ENCODE measurements at places on chromosomes 13 and 19.

GRCh38 chr19:408441-408901 lies 476 bp downstream of the C2CD4C start:
- DNase-seq: no peak

- DNase-seq: no peak
Observed at GRCh38 chr13:109205315-109205714, 575.9 kb downstream of the MYO16 start.

GRCh38 chr13:38042771-38043170 lies 173.2 kb upstream of the TRPC4 start:
- DNase-seq: no peak

GRCh38 chr19:19997656-19998268 lies 41.5 kb downstream of the ZNF682 start:
- DNase-seq: no peak

GRCh38 chr13:35923347-35923746 lies 207.8 kb downstream of the DCLK1 start:
- DNase-seq: no peak

- no peak for DNase-seq
Observed at GRCh38 chr19:19613506-19613905, 5.0 kb downstream of the PBX4 start.

DNA sequence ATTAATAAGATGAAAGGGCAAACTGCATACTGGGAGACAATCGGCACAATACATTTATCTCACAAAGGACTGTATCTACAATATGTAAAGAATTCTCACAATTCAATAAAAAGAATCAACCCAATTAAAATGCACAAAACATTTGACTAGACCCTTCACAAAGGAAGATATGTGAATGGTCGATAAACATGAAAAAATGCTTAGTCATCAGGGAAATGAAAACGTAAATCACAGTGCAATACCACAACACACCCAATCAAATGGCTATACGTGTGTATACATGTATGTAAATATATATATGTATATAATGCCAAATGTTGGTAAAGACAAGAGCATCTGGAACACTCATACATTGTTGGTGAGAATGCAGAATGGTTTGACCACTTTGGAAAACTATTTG lies 21.9 kb upstream of the RFC3 start:
- DNase-seq: no peak

DNA sequence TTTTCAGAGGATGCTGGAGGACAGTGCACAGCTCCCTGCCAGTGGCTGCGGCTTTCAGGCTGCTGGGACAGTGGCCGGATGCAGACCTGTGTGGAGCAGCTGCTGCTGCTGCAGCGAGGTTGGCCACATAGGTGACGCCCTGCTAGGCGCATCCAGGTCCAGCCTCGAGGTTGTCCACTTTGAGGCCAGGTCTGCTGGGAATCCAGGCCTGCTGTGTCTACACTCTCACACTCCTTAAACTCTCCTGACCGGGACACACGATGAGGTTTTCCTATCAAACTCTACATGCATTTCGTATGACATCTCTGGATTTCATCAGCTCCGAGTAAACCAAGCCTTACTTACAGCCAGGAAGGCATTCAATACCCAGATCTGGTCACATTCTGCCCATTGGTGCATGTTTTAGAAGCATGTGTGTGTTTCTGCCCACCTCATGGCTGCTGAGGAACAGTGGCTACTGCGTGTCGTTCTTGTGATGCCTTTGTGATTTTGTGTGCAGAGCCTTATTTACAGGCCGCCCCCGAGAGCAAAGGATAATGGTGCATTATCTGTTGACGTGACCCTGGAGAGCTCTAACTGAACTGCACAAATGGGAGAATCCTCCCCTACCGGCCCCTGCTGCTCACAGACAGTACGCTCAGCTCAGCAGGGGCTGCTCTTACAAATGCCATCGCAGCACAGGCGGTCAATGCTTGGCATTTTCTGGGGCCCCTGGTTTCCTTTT lies 12.3 kb upstream of the MCF2L start:
- DNase-seq: no peak
